ENCODE measurements at places on chromosomes 4 and X.
A peak's percentile ranks its signal among the peaks of the same experiment; 100 is the strongest.

DNA sequence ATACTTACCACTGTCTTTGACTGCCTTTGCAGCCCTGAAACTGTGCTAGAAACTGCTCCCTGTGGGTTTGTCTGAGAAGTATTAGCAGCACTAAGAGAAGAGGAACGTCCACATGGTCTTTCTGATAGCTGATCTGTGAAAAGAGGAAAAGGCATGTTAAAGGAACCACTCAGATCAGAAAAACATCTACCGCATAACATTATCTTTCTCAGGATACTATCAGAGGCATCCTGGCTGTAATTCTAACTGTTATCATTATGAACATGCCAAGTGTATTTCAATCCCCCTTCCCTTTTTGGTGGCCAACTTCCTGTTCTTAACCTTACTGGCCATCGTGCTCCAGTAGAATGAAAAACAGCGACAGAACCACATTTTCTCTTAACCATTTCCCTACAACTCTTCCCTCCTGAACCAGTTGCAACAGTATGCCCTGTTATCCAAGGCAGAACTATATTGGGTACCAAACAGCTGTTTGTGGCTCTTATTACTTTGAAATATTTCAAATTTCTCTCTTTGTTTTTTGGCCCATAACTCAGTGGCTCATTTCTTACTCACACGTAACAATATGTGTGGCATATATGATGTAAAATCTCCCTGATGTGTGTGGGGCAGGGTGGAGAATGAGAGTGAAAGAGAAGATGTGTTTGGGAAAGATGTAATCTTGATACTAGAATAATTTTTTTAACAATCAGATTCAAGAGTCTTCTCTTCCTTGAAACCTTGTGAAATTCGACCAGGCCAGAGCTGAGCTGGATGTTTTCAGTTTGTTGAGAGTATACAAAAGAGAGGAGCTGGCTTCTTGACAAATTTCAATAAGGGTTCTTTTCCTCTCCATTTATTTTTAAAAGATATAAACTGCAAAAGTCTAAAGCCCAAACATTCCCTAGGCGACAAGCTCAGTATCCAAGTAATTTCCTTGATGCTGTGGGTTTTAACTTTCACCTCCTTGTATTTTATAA is 35.2 kb downstream of the ARHGEF6 start:
- DNase-seq: no peak

DNA sequence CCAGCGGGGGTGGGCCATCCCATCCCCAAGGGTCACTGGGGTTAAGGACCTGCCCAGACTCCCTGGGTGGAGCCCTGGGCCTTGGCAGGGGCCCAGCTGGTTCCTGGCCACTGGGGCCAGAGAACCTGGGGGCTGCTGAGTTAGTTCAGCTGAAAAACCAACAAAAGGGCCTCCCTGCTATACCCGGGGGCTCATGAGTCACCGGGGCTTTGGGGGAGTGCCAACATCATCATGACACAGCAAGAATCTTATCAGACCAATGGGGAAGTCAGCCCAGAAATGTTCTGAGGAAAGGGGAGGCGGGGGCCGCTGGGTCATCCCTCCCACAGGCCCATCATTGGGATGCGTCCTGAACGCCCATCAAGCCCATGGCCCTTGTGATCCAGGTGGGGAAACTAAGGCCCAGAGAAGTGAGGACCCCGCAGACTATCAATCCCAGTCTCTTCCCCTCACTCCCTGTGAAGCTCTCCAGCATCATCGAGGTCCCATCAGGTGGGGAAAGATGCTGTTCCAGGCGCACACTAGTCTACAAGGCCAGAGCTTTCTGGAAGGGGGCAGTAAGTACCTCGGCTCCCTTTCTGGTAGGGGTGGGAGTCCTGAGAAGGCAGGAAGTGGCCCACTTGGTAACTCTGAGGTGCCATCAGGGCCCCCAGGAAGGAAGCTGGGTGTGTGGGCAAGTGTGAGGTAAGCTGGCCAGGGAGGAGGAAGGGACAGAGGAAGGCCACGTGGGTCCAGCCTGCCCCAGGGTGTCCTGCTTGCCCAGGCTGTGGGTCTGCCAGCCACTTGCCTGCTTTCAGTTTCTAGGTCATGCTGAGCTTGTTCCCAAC is 4.5 kb downstream of the G6PD start:
- peak; percentile 71 for DNase-seq

GRCh38 chrX:153526801-153527200 is 9.4 kb downstream of the ATP2B3 start:
- DNase-seq: no peak

GRCh38 chr4:1794809-1795298 is 1.8 kb downstream of the FGFR3 start:
- DNase-seq: no peak

DNA sequence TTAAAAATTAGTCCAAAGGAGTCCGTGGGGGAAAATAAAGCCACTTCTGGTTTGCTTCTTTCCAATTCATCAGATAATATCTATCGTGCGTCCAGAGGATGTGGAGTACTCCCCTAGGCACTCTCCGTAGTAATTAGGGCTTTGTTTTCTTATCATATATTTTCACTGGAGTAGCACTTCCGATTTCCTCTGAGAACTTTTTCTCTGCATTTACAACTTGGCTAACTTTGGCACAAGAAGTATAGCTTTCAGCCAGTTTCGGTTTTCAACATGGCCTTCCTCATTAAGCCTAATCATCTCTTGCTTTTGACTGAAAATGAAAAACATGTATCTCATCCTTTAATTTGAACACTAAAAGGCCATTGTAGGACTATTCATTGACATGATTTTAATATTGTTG is 80.5 kb downstream of the CASP3 start:
- no peak for DNase-seq

GRCh38 chr4:26648260-26648659 is 64.4 kb downstream of the TBC1D19 start:
- no peak for DNase-seq

DNA sequence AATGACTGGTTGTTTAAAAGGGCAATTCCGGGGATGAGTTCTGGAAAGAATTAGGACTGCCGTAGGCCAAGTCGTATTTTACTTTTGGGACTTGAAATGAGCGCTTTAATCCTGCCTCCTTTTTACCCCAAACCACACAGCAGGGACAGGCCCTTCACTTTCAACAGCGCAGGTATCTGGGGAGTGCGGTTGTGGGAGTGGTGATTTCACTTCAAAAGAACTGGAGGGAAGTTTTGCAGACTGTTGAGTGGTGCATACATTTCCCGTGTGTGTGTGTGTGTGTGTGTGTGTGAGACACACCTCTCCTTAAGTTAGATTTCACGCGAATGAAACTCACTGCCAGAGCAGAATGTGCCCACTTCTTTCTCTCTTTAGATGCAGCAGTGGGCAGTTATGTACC is 2.8 kb downstream of the NHS start:
- DNase-seq: no peak

- no peak for DNase-seq
Observed at GRCh38 chr4:25000639-25001038, 30.1 kb downstream of the LGI2 start.

DNA sequence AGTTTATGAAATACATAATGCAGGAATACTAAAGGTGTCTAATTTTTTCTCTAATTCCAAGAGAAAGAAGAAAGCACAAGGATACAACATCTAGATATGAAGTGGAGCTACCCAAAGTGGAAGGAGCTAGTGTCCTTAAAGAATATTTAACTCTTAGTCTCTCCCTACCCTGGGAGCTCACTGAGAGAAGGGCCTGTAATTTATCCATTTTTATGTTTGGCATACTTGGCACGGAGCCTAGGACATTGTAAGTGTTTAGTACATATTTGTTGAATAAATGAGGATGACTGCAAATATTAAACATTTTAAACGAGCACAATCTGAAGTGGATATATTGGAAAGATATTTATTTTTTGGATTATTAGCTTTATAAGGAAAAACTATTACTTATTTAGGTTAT is 674.8 kb downstream of the IQCM start:
- DNase-seq: no peak

- no peak for DNase-seq
Observed at GRCh38 chr4:8534611-8535010, 45.6 kb upstream of the GPR78 start.

DNA sequence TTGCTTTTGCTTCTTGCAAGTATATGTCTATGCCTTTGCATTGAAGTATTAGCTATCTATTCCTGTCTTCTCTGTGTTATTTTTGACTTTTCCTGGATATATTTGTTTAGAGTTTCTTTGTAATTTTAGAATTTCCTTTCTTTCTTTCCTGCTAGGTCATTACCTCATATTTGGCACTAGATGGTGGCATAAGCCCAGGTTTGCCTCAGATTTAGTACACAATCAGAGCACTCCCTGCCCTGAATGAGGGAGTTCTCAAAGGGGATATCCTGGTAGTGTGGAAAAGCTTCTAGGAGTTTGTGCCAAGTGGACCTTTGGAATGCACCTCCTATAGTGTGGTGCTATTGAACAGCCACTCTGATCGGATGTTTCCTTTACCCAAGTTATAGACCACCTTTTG is 181.6 kb downstream of the UGT8 start:
- DNase-seq: no peak

DNA sequence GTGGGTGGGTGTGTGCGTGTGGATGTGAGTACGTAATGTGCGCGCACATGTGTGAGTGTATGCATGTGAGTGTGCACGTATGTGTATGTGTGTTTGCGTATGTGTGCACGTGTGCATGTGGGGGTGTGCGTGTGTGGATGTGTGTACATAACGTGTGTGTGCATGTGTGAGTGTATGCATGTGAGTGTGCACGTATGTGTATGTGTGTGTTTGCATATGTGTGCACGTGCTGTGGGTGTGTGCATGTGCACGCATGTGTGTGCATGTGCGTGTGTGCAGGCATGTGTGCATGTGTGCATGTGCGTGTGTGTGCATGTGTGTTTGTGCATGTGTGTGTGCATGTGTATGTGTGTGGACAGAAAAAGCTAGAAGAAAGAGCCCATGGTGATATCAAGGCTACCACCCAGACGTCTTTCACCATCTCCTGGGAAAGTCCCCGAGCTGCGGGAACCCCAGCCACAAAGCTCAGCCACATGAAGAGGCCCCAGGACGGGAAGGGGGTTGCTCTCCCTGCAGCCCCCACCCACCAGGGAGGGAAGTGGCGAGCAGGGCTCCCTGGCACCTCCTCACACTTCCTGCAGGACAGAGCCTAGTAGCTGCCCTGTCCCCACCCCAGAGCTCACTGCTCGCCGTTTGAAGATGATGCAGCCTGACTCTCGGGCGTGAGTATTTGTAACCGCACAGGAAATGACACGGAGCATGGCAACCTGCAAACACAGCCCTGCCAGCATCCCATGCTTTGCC is 108.3 kb downstream of the DCTD start:
- DNase-seq: no peak

DNA sequence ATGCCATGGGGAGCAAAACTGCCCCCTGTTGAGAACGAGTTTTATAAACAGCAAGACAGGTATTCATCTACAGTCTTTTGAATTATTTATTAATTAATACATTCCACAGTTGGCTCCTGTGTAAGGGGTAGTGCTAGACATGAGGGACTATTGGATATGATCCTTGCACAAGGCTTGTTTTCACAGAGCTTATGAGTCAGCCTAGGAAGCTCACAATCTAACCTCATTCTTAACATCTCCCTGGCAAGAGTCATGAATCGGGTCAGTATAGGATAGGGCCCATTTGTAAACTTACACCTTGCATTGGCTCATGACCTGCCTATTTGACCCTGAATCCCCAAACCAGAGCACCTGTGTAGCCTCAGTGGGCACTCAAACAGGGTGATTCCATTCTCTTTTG is 209.1 kb upstream of the HCCS start:
- DNase-seq: no peak

- peak; percentile 1 for DNase-seq
Observed at GRCh38 chrX:95056901-95057300, 1382.9 kb downstream of the FAM133A start.

DNA sequence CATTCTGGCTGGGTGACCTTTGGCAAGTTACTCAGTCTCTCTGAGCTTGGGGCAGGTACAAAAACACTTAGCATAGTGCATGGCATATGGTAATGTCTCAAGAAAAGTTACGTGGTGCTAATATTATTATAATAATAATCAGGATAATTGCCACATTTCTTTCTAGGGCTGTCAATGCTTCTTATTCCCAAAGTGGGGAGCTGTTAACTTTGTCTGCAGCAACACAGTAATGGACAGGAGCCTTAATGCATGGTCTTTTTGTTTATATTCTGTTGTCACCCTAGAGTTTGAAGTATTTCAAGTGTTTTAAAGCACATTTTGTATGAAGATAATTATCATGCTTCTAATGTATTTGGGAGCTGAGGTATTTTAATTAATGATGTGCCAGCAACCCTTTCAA is 121.8 kb downstream of the FHIP1A start:
- DNase-seq: no peak

DNA sequence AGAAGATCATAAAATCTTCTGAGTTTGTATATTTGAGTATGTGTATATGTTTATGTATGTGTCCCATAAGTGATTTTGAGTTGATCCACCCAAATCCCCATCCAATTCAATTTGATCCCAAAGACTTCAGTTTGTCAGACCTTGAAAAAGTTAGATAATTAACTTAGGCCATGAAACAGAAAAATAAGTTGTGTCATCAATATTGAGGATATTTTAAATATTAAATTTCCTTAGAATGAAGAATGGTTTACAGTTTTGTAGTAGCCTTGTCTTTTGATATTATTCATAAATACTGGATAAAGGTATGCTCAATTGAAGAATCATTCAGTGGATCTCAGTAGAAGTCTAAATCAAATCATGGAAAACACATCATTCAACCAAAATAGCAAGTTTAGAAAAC is 864.4 kb upstream of the INTU start:
- no peak for DNase-seq

DNA sequence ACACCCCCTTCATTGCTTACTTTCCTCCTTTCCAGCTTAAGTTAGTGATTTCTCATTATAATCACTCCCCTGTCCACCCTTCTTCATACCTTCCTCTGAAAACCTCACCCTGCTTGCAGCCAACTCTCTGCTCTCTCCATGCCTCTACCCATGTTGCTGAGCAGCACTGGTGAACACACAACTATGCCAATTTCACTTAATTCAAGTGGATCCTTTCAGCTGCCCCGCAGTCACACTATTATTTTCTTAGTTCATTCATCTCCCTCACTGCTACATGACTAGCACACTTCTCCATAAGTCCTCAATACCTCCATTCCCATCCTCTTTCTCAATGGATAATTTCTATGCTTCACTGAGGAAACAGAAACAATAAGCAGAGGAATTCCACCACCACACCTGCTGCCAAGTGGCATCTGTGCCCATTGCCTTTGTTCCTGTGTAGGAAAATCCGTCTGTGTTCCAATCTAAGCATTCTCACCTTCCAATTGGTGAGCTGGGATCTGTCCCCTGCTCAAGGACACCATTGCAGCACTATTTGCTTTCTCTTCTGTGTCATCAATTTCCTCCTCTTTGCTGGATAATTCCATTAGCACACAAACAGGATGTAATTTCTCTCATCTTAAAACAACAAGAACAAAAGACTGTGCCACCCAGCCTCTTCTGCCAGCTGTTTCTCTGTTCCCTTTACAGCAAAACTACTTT is 25.2 kb upstream of the PRSS48 start:
- DNase-seq: no peak

DNA sequence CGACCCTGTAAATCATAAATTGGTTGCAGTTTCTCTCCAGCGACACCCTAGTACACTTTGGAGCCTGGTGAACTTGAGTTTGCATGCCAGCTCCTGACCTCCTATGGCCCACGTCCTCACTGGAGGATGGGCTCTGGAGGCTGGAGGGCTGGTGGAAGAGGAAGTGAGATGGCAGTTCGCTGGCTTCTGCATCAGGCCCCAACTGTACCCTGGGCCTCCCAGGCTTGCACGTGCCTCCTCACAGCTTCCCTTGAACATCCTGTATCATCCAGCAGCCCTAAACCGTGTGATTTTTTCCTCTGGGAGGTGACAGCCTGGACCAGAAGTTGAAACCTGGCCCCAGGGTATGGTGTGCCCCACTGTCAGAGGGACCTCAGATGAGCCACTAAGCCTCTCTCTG is 78.5 kb downstream of the HTRA3 start:
- DNase-seq: no peak

GRCh38 chr4:75769036-75769435 is 44.7 kb downstream of the USO1 start:
- DNase-seq: no peak
